ENCODE measurements at places on chromosomes 4 and X. TPM values are rescaled to one million over a fixed set of nuclear protein-coding genes. Genes with fewer than 3 reads are reported as not detected.

Gene UXT
- 129 TPM for total RNA-seq

Gene FOXR2
- not detected for total RNA-seq

Gene DOCK11
- total RNA-seq = 2.0 TPM

Gene SYTL5
- total RNA-seq = 0.08 TPM

Gene RHOH
- total RNA-seq = 1.2 TPM

Gene NLRP2B
- total RNA-seq = not detected

Gene MAOA
- total RNA-seq = 0.23 TPM

Gene OCIAD1
- total RNA-seq = 103 TPM

Gene ABCE1
- 73.7 TPM for total RNA-seq

Gene DMP1
- total RNA-seq = not detected

Gene CDKL2
- 5.7 TPM for total RNA-seq

Gene CYTL1
- total RNA-seq = not detected

DNA sequence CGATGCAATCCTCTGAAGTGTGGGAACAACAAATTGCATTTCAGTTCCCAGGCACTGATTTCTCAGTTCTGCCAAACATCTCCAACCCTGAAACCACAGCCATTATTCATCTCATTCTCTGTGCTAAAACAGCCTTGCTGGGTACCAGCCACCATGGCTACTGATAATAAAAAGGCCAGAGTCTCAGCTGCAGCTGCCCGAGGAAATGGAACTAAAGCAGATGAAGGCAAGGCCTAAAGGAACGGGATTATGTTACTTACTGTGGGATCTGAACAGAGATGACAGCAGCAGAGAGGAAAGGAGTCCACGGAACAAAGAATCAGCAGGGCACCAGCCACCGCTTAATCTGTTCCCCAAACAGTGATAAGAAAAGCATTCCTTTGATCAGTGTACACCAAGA, 155.7 kb downstream of the PAPSS1 start:
- H3K4me1 ChIP-seq = no peaks in the 10 kb centered on the region
- H3K27me3 ChIP-seq = no peaks in the 10 kb centered on the region
- no peaks in the 10 kb centered on the region for H3K36me3 ChIP-seq

DNA sequence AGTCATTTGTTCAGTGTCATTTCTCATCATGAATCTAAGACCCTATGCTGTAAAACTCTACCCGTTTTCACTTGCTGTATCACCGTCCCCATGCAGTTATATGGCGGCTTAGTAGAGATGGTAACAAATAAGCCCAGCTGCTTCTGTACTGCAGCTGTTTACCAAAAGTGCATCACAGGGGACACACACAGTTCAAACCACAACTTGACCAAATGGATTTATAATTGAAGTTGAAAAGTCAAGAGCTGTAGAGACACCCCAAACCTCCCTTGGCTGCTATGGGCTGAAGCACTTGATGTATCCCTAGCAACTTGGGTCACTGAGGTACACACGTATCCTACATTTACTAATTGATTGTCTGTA, 219.0 kb upstream of the FGF13 start:
- H3K27me3 ChIP-seq = no peaks in the 10 kb centered on the region
- no peak overlapping the region for H3K27ac ChIP-seq
- no peak for DNase-seq
- H3K36me3 ChIP-seq = no peaks in the 10 kb centered on the region

DNA sequence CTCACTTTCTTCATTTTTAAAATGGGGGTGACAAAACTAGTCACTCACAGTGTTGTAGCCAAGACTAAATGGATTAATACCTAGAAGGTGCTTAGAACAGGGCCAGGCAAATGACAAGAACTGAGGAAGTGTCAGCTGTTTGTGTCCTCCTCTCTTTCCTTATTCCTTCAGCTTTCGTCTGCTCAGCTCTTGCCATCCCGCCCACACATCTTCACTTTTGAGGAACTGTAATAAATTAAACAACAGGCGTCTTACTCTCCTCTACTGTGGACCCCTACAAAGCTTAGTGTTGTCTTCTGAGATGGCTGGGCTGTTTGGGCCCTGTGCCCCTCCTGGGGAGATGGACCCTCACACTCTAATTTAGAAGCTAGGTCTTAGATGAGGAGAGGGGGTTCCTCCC, 2.7 kb downstream of the HPSE start:
- H3K27me3 ChIP-seq = no peaks in the 10 kb centered on the region
- no peaks in the 10 kb centered on the region for H3K36me3 ChIP-seq
- H3K4me1 ChIP-seq = peaks cover 3% of the 10 kb centered on the region

GRCh38 chr4:98528882-98529281, 129.5 kb downstream of the TSPAN5 start:
- no peak overlapping the region for H3K4me3 ChIP-seq
- H3K36me3 ChIP-seq = no peaks in the 10 kb centered on the region
- no peak for DNase-seq
- peaks cover 6% of the 10 kb centered on the region for H3K4me1 ChIP-seq

- H3K36me3 ChIP-seq = no peaks in the 10 kb centered on the region
- no peaks in the 10 kb centered on the region for H3K27me3 ChIP-seq
- no peak for DNase-seq
- no peak overlapping the region for H3K4me3 ChIP-seq
- H3K27ac ChIP-seq = no peak overlapping the region
- H3K4me1 ChIP-seq = no peaks in the 10 kb centered on the region
Measured at GRCh38 chr4:147969573-147970385, 237.9 kb downstream of the ARHGAP10 start.

- H3K36me3 ChIP-seq = no peaks in the 10 kb centered on the region
- no peak overlapping the region for H3K4me3 ChIP-seq
- H3K4me1 ChIP-seq = no peaks in the 10 kb centered on the region
- DNase-seq = no peak
- no peaks in the 10 kb centered on the region for H3K27me3 ChIP-seq
Measured at GRCh38 chr4:174099712-174100111, 183.8 kb downstream of the FBXO8 start.

- no peaks in the 10 kb centered on the region for H3K27me3 ChIP-seq
- no peak overlapping the region for H3K27ac ChIP-seq
- no peaks in the 10 kb centered on the region for H3K4me1 ChIP-seq
- no peaks in the 10 kb centered on the region for H3K36me3 ChIP-seq
- no peak for DNase-seq
Measured at GRCh38 chr4:32680946-32681345, 1960.8 kb downstream of the PCDH7 start.

GRCh38 chrX:112874175-112874574, 33.5 kb upstream of the AMOT start:
- H3K27ac ChIP-seq = no peak overlapping the region
- no peak for DNase-seq
- no peak overlapping the region for H3K4me3 ChIP-seq
- H3K4me1 ChIP-seq = no peaks in the 10 kb centered on the region
- no peaks in the 10 kb centered on the region for H3K36me3 ChIP-seq
- no peaks in the 10 kb centered on the region for H3K27me3 ChIP-seq

DNA sequence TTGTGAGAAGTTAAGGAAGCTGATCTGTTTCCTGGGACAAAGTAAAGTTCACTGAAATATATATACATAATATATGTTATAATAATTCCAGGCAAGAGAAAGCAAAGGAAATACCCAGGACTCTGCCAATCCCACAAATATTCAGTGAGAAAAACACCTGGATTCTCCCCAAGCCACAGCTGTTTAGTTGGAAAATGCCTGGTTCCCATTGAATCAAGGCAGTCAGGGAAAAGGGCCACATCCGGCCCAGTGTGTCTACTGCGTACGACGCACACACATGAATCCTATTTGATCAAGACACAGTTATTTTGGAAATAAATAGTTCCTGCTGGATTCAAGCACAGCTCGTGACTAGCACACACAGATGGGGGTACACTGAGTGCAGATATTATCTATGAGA, 6.3 kb upstream of the DCHS2 start:
- no peaks in the 10 kb centered on the region for H3K4me1 ChIP-seq
- H3K36me3 ChIP-seq = no peaks in the 10 kb centered on the region
- H3K27ac ChIP-seq = no peak overlapping the region

GRCh38 chr4:128660361-128661215, 148.9 kb upstream of the JADE1 start:
- no peak overlapping the region for H3K27ac ChIP-seq
- no peak overlapping the region for H3K4me3 ChIP-seq
- no peaks in the 10 kb centered on the region for H3K4me1 ChIP-seq
- H3K36me3 ChIP-seq = no peaks in the 10 kb centered on the region

GRCh38 chr4:125131891-125132680, 182.7 kb upstream of the FAT4 start:
- no peak overlapping the region for H3K4me3 ChIP-seq
- no peaks in the 10 kb centered on the region for H3K4me1 ChIP-seq
- H3K36me3 ChIP-seq = no peaks in the 10 kb centered on the region
- DNase-seq = no peak

DNA sequence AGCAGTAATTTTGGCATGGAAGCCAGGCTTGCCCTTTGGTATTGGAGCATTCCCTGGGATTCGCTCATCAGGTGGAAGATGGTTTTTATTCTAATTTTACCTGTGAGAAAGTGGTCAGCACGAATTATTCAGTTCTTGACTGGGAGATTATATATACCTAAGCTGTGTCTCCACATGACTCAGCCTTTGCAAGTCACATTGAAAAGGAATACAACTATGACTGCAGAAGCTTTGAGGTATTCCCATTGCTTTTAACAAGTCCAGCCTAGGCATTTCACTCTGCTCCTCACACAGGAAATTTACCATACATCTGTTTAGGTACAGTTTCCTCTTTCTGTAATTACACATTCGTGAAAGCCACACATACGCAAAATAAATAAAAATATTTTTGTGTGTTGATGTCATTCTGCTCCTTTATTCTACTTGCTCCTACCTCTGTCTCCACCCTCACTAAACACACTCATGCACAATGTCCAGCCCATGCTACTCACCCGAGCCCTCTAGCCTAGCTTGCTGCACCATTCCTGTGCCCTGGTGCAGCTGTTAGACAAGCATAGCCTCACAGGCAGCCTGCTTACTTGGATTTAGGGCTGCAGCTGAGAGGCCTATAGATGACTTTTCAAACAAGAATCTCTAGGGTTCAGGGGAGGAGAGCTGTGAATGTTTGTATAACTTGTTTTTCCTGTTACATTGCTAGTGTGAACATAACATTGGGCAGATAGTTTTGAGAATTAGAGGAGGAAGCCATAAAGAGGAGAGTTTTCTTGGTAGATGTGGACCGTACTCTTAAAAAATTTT, 504.4 kb upstream of the FAT1 start:
- no peak overlapping the region for H3K4me3 ChIP-seq
- H3K27me3 ChIP-seq = no peaks in the 10 kb centered on the region
- no peaks in the 10 kb centered on the region for H3K36me3 ChIP-seq
- DNase-seq = no peak

GRCh38 chrX:64093761-64094160, 111.7 kb downstream of the AMER1 start:
- H3K27me3 ChIP-seq = no peaks in the 10 kb centered on the region
- H3K4me3 ChIP-seq = no peak overlapping the region
- no peak overlapping the region for H3K27ac ChIP-seq
- H3K4me1 ChIP-seq = no peaks in the 10 kb centered on the region
- no peaks in the 10 kb centered on the region for H3K36me3 ChIP-seq

DNA sequence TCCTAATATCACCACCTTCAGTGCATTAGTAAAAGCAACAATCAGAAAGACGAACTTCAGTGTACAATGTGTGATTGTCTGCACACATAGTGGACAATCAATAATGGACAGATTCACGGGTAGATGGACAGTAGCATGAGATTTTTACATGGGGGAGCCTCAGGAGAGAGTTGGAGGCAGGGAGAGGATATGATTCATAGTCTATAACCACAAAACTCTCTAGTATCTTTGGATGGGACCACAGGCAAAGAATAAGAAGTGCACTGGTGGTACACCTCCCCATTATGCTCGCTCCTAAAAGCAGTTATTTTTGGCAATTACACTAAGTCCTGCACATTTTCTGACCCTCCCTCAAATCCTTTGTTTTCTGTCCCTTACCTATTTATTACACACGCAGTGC, 624.4 kb upstream of the ACTRT1 start:
- H3K36me3 ChIP-seq = no peaks in the 10 kb centered on the region
- no peaks in the 10 kb centered on the region for H3K27me3 ChIP-seq
- no peak for DNase-seq
- H3K4me1 ChIP-seq = no peaks in the 10 kb centered on the region

DNA sequence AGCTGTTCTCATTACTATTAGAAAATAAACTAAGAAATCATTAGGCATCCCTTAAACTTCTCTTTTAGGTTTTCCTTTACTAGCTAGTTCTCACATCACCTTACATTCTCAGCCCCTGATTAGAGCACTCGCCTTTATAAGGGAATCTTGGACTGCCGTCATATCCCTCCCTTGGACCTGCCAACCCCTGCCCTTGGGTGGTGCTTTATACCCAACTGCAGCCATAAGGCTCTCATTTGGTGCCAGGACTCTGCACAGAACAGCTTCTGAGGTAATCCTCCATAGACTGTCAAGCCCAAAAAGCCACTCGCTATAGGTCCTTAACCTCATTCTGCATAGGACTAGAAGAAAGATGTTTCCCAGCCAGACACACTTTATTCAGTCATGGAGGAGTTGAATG, 67.5 kb downstream of the NHSL2 start:
- no peaks in the 10 kb centered on the region for H3K4me1 ChIP-seq
- no peaks in the 10 kb centered on the region for H3K27me3 ChIP-seq
- H3K4me3 ChIP-seq = no peak overlapping the region
- no peak overlapping the region for H3K27ac ChIP-seq
- no peaks in the 10 kb centered on the region for H3K36me3 ChIP-seq

DNA sequence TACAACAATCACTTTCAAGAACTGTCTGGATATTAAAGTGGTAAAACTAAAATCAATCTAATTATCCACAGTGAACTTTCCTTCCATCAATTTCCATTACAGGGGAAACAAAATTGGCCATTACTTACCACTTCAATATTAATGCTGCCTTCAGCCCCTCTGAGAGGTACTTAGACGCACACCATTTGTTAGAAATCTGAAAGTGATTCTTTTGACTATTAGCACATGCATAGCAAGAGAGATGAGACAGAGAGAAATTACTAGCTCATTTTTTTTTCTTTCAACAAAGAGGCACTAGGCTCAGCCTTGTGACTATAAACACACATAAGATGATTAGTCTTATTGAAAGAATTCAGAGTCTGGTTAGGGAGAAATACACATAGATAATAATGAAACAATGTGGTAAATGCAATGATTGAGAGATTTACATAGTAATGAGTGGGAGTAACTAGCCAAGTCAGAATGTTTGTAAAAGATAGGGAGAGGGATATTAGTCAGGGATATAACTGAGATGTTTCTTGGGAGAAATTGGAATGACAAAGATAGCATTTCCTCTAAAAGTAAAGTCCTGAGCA, 93.3 kb downstream of the YIPF7 start:
- no peak for DNase-seq
- no peak overlapping the region for H3K4me3 ChIP-seq
- no peaks in the 10 kb centered on the region for H3K4me1 ChIP-seq
- no peak overlapping the region for H3K27ac ChIP-seq

DNA sequence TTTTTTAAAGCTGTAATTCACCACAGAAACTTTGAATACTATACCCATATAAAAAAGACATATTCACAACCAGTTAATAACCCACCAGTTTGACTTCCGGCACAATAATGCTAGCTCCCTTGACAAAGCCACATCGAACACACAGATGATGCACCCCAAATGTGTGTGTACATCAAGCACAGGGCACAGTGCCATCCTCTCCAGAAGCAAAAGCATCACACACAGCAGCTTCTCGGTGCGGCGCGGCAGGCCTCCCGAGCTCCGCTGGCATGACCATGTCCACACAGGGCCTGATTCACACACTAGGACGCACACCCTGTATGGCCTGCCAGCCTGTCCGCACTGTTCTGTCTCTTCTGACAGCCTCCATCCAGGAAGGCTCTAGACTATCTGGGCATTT, 88.0 kb downstream of the LEF1 start:
- DNase-seq = no peak
- no peak overlapping the region for H3K4me3 ChIP-seq
- no peaks in the 10 kb centered on the region for H3K4me1 ChIP-seq
- H3K27ac ChIP-seq = no peak overlapping the region

All from Panc1 (cell line).